ENCODE measurements at places on chromosomes 13 and 19.

- DNase-seq, result no peak
Observed at GRCh38 chr13:95352486-95352885, 51.2 kb upstream of the ABCC4 start.

GRCh38 chr13:113182046-113182445 is 23.6 kb downstream of the PROZ start:
- DNase-seq, result no peak

GRCh38 chr13:99432609-99433542 is 68.4 kb upstream of the TM9SF2 start:
- peak; percentile 72 for DNase-seq

GRCh38 chr19:4851551-4852290 is 15.7 kb downstream of the PLIN3 start:
- DNase-seq, result peak; percentile 41

DNA sequence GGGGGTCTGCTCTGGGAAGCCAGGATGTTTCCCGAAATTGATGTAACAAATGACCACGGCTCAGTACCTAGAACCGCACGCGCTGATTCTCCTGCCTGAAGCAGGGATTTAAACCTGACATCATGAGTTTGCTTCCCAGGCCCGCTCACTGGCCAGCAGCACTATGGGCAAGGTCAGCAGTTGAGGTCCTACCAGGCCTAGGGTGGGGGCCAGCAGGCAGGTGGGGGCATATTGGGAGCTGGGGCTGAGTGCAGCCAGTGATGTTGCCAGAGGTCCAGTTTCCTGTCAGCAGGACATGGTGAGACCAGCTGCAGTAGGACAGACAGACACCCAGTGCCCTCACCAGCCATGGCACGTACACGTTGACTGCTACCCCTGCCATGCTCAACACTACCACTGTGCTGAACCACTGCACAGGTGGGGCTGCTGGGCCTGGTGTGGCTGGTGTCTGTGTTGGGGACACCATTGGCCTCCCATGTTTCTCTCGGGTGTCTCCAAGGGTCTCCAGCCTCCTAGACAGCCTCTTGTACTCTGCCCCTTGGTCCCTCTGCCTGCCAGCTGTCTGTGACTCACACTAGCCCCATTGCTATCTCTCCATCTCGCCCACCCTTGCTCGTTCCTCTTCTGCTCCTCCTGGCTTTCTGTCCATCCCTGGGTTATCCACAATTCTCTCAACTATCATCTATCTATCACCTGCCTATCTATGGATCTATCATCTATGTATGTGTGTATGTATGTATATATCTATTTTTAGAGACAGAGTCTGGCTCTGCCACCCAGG is 1.1 kb upstream of the C19orf85 start:
- no peak for DNase-seq

DNA sequence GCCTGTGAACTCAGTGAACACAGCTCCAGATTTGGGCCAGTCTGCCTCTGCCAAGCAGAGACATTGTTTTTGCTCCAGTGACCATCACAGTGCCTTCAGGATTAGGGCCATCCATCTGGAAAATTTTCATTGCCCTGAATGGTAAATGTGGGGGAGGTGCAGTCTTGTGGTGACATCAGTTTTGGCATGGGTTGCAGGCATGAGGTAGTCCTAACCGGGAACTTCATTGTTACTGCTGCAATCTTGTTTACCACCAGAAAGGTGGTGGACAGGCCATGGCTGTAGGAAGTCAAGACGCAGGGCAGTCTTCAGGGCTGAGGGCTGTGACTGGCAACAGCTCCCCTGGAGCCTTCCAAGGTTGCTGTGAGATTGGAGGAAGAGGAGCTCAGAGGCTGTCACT is 55.2 kb downstream of the SPATA13 start:
- DNase-seq, result peak; percentile 13

- DNase-seq, result no peak
Observed at GRCh38 chr19:49767967-49768581, 1.3 kb downstream of the AP2A1 start.

- DNase-seq, result peak; percentile 15
Observed at GRCh38 chr13:27120811-27121210, 50.8 kb downstream of the USP12 start.

DNA sequence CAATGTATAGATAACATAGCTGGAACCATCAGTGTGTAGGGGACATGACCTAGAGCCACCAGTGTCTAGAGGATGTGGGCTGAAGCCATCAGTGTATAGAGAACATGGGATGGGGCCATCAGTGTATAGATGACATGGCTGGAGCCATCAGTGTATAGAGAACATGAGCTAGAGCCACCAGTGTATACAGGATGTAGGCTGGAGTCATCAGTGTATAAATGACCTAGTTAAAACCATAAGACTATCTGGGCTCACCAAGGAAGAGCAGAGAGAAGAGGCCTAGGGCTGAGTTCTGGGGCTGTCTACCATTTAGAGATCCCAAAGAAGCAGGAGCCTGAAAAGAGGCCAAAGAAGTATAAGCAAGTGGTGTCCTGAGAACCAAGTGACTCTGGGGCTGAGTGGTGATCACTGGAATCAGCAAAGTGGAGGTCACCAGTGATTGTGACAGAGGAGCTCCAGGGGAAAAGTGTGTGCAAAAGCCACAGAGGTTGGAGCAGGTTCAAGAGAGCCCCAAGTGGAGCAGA is 41.0 kb downstream of the RFX2 start:
- DNase-seq, result no peak

DNA sequence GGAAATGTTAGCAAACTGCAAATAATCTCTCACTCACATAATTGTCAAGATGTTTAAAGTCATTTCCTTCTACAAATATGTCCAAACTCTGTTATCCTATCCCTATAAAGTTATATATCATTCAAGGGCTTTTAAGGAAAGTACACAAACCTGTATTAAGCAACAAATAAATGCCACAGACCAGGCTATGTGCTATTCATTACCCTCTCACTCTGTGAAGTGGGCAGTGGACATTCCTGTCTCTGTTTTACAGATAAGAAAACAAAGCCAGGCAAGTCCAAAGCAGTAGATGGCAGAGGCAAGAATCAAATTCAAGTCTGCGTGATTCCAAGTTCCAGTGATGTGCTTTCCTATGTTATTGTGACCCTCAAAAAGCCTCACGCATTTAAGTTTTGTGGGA is 140.6 kb downstream of the LHFPL6 start:
- DNase-seq, result no peak

DNA sequence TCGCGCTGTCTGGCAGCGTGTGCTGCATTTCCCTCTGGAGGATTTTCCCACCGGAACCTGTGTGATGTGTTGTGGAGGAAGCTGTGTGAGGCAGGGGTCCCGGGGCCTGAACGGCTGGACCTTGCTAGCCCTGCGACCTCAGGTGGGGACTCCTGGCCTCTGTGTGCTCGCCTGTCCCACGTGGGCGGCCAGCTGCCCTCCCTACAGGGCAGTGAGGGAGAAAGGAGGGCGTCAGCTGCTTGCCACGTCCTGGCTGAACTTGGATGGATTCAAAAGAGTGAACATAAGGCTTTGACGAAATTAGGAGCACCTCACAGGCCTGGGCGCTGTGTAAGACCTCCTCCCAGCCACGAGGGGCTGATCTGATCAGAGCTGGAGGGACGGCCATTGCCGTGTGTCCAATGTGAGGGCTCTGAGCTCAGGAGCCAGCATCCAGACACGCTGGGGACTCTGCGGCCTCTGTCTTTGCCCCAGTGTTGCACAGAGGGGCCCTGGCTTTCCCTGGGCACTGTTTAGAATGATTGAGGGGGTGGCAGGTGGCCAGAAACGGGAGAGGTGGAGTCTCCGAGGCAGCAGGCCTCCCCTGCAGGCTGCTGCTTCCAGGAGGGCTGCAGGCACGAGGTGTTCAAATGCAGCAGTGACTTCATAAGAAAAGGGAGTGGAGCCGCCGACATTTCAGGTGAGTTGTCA is 13.0 kb downstream of the TFDP1 start:
- DNase-seq, result no peak

DNA sequence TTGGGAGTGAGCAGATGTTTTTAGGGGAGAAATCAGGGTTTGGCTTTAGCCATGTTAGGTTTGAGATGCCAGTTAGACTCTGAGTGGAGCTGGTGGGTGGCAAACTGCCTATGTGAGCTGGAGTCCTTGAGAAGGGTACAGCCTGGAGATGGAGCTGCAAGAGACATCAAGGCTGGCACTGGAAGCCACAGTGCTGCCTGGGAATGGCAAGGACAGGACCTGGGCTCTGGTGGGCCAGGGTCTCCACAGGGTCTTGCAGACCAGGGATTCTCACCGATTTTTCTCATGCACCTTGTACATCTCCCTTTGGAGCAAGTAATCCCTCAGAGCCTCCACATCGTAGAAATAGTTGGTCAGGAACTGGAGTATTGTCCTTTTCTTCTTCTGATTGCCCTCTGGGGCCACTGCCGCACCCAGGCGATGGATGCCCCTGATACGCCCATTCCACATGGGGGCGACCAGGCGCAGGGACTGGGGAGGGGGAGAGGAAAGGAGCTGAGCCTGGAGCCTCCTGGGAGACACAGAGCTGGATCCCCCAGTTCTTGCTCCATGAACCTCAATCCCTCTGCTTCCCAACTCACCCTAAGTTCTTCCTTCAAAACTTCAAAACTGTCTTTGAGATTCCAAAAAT is 1.7 kb downstream of the DMAC2 start:
- DNase-seq, result no peak

GRCh38 chr13:43171489-43171888 is 148.1 kb downstream of the DNAJC15 start:
- DNase-seq, result no peak

DNA sequence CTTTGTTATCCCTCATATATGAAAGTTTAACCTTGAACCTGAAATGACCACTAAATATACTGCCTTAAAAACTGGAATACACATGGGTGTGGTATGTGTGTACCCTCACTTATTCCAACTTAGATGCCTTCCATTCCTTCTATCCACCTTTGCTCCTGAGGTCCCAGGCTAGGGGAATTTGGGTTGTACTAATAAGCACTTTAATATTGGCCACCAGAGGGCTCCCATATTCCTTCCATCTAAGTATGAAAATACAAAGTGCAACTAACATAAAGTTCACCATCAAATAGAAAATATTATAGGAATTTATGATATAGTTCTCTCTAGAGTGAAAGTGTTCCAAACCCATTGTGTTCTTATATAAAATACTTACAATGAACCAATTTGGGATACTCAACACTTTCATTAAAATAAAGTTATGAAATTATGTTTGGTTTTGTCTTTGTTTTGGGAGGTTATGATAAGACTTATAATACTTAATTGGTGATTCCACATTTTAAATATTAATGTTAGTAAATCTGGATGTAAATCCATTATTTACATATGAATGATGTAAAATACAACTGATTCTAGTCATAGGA is 62.3 kb downstream of the ITGBL1 start:
- DNase-seq, result peak; percentile 74

DNA sequence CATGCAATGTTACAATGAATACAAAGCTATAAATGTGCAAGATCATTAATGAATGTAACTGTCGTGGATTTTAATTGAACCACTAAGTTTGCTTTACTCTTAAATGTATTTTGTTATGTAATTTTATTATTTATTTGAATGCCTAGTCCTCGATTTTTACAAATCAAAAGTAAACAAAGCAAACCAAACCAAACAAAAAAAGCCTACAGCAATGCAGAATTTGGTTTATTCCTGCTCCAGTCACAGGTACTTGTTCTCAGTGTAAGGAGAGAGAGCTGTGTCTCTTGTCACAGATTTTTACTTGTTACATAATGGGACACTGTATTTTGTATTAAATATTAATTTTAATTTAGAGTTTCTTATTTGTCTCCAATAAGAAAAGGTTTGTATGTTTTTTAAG is 584.3 kb upstream of the SLITRK6 start:
- no peak for DNase-seq

GRCh38 chr19:49145573-49146407 is 9.4 kb downstream of the HRC start:
- peak; percentile 78 for DNase-seq

GRCh38 chr19:34692549-34692948 is 15.1 kb downstream of the ZNF302 start:
- no peak for DNase-seq

GRCh38 chr13:98098516-98098915 is 44.4 kb upstream of the FARP1 start:
- peak; percentile 49 for DNase-seq

- DNase-seq, result peak; percentile 22
Observed at GRCh38 chr13:44652962-44653660, 77.0 kb upstream of the TSC22D1 start.

- peak; percentile 3 for DNase-seq
Observed at GRCh38 chr13:87052731-87053130, 618.4 kb upstream of the SLITRK5 start.

- DNase-seq, result no peak
Observed at GRCh38 chr13:44938854-44939253, 50.4 kb downstream of the NUFIP1 start.

GRCh38 chr19:57754091-57754673 is 7.6 kb downstream of the ZNF776 start:
- DNase-seq, result no peak

DNA sequence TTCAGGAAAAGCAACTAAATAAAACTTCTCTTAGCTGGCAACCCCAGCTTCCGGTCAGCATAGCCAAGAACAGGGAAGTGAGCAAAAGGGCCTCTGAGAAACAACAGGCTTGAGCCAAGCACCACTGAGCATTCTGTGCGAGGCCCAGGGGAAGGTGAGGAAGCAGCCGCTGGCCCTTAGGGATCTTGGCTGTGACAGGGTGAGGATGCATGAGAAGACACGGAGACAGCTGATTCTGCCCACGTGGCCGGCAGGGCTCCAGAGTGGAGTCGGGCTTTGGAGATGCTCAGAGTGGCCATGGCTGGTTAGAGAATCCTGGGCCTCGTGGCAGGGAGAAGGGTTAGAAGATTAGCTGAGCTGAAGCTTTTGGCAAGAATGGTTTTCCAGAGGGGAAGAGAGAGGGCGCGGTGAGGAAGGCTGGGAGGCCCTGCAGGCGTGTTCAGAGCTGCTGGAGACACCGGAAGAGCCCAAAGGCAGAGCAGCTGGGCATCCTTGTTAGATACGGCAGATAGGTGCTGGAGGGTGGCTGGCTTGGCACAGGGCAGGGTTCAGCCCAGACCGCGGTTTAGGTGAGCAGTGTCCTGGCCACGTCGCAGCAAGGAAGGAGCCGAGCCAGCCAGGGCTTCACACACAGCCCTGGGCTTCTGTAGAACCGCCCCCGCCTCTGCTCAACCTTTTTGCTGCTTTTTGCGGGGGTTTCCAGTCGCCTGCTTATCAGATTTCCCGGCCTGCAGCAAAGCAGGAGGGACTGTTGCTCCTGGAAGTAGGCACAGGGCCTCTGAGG is 17.3 kb downstream of the UPF1 start:
- peak; percentile 39 for DNase-seq

All from HCEC 1CT (cell line).